ENCODE measurements at places on chromosomes 2 and 18.

- peak; percentile 39 for DNase-seq
Measured at GRCh38 chr2:23384551-23385343, at the start of gene KLHL29. Gene KLHL29, plus strand, starts transcription at chr2:23385179. Its CDS starts 177,018 bp downstream, at chr2:23562197.

- DNase-seq = no peak
Measured at GRCh38 chr2:3169106-3169870, 208.3 kb downstream of the EIPR1 start.

DNA sequence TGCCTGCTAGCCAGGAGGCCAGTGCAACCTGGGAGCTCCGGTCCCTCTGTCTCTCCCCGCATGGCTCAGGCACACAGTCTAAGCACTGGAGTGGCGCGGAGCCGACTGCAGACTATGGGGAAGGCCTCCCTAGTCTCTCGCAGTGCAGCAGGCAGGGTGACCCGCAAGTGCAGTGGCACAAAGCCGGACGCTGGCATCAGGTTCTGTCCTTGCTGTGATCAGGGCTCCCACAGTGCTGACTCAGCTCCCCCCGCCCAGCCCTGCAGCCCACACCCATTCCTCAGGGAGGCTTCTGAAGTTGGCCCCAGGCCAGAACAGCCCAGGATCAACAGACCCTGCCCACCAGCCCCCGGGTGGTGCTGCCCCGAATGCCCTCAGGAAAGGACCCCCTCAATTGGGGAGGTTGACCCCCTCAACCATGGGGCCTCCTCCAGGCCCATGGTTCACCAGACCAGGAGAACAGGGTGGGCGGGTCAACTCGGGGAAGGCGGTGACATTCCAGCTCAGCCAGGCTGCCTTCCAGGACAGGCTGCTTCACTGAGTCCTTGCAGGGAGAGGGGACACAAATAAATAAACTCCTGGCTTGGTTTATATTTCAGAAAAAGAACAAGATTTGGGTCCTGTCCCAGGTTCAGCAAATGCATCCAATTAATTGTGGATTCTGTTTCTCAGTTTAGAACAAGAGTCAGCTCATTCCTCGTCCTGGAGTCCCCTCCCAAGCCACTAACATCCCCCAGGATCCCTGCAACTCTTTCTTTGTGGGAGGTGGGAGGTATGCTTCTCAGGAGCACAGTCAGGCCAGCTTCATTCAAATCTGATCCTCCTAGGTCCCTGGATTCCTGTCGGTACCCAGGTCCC is 12.2 kb downstream of the BIN1 start:
- DNase-seq = no peak

GRCh38 chr2:26612034-26612433 is 29.1 kb downstream of the CIB4 start:
- DNase-seq = no peak

DNA sequence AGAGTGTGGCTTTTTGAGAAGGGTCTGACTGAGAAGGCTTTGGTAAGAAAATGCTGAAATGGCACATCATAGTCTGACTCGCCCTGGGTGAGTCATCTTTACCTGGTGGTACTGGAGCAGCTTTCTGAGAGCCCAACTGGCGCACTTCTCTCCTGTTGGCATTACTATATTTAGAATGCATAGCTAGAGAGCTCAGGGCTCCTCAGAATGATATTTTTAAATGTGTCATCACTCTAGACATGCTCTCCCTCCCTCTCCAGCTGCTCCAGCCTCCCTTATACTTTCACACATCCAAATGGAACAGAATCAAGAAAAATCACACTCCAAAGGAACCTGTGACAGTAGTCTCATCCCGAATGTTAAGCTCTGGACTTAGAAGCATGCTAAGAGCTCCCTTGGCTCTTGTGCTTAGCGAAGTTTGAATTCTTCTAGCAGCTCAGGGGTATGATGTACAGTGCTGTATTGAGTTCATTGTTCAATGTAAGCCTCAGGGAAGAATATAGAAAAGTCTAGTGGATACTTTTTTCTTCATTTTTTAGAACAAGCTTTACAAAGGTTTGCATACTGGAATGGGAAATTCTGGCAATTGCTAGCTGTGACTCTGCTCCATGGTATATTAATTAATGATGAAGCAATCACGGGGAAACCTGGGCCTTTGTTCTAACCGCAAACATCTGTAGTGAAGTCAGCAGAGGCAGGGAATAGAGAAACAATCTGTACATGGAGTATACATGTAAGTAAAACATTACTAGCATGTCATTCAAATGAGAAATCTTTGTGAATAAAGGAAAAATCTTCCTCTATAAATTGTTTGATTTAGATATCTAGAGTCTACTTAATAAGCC is 751.2 kb upstream of the NRXN1 start:
- DNase-seq = peak; percentile 42

DNA sequence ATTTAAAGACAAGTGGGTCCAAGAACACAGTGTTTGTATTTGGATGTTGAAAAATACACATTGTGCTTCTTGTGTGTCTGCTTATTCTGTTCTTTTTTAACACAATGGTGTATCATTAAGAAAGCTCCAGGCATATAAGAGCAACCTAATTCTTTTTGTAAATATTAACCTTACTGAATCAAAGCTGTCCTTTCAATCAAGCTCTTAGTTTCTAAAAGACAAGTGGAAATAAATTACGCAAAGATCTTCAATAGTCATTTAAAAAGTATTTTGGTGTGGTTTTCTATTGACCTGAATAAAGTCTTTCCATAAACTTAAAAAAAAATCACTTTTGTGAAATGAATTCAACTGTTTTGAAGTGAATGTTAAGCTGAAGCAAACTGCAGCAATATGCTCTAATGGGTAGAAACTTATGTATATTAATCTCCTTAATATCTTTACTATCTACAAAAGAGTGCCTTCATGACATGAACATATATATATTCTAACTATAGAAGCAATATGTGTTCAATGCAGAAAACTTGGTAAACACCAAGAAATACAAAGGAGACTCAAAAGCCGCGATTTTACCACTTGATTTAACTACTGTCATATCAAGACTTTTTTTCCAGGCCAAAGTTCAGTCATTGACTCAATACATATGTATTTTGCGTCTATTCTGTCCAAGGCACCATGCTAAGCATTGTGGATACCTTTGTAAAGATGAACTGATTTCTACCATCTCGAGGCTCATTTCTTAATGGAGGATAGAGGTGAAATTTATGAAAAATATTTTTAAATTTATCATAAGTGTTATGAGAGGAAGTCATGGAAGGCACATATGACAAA is 97.7 kb downstream of the ARHGAP15 start:
- DNase-seq = no peak

DNA sequence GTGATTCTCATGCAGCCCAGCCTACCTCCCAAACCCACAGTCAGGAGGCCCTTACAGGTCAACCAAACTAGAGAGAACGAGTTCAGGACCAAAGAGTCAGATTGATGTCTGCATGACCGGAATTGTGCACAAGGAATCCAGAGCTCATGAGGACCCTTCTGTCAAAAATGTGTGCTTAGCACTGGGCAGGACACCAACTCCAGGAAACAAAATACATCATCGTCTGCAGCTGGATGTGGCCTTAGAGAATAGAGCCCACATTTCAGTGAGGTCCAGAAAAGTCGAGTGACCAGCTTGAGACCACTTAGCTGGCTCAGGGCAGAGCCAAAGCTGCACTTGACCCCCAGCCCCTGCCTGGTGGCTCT is 3.2 kb downstream of the TNS1 start:
- no peak for DNase-seq

DNA sequence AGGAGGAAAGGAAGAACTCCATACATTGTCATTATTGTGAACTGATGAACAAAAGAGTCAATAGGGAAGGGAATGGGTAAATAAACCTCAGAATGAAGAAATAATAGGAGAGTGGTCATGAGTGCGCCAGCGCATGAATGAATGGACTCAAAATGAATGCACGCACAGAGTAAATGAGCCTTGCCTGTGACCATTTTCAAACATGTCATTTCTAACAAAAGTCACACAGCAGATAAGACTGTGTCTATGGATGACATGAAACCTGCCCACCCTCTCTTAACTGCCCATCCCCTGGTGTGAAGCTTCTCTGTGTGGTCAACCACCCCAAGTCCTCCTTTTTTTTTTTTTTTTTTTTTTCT is 121.1 kb upstream of the TEX51 start:
- no peak for DNase-seq

- DNase-seq = no peak
Measured at GRCh38 chr18:57819671-57820460, 16.8 kb upstream of the ATP8B1 start.

DNA sequence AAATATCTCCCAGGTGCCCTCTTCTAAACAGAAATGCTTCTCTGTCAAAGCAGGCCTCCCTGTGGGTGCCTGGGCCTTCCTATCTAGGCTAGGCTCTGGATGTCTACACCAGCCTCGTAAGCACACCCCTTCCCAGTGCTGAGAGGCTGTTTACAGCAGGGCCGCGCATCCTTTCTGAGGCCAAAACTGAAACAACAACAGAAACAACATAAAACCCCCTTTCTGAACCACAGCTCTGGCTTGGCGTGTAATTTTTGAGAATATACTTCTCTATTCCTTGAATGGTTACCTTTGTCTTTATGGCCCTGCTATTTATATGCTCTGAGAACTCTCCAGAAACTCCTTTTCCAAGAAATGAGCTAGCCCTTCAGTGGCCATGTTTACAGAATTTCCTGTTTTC is 118.4 kb downstream of the BCL2L11 start:
- DNase-seq = no peak

GRCh38 chr18:58645398-58645797 is 16.5 kb upstream of the ALPK2 start:
- DNase-seq = no peak

DNA sequence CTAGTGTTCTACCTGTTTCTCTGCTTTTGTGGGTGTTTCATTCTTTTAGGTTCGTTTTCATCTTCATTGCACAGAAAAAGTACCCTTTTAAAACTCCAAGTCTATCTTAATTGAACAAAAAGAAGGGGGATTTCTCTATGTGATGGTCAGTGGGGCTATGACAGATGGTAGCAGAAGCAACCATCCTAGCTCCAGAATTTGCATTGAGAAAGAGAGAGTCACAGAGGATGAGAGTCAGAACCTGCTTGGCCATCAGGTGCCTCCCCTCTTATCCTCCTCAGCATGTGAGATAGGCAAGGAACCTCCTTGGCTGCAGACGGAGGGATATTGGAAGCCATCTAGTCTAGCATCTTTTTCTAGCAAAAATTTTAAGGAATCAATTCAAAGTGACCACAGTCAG is 398.0 kb upstream of the DCC start:
- no peak for DNase-seq

- DNase-seq = peak; percentile 1
Measured at GRCh38 chr18:31658670-31659575, 25.5 kb downstream of the B4GALT6 start.

- DNase-seq = no peak
Measured at GRCh38 chr2:160667811-160668210, 174.2 kb upstream of the RBMS1 start.

DNA sequence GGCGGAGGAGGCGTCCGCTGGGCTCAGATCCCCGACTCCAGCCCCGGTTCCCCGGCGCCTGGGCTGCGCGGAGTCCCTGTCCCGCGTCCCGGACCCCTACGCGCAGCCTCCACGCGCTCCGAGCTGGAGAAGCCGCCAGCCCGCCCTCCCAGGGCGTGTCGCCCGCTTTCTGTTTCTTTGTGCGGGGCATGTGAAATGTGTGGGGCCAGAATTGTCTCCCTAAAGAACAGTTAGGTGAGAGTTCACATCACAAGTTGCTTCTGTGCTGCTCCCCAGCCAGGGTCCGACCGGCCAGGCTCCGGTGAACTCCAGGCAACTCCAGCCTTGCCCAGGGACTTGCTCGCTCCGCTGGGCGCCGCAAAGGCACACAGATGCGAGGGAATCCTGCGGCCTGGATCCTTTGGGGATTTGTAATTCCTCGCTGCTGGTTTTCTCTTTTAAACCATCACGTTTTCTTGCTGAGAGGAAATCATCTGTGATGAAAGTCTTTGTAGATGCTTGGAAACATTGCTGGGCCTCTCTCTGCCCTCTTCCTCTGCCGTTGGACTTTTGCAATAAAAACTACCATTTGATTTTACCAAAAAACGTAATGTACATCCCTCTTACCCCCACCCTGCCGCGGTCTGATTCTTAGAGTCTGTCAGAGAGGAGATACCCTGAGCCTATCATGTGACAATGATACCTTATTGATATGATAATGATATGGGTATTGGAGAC is 631 bp downstream of the GYPC start:
- no peak for DNase-seq

DNA sequence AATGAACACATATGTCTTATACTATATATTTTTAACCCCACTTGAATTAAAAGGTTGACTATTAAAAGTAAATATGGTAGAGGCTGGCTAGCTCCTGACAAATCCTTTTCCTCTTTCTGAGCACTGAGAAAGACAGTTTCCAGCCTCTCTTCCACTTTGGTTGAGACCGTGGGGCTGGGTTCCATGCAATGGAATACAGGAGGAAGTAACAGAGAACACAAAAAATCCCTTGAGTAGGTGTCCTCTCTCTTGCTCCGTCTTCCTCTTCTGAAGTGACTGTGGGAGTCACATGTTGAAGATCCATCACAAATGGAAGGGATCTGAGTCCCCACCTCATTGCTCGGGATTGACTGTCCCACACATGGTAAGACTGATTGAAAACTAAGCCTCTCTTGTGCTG is 36.6 kb upstream of the SIGLEC15 start:
- DNase-seq = no peak

- no peak for DNase-seq
Measured at GRCh38 chr2:73033142-73033765, 38.3 kb downstream of the SFXN5 start.

- no peak for DNase-seq
Measured at GRCh38 chr2:86048888-86049287, 56.8 kb downstream of the POLR1A start.

DNA sequence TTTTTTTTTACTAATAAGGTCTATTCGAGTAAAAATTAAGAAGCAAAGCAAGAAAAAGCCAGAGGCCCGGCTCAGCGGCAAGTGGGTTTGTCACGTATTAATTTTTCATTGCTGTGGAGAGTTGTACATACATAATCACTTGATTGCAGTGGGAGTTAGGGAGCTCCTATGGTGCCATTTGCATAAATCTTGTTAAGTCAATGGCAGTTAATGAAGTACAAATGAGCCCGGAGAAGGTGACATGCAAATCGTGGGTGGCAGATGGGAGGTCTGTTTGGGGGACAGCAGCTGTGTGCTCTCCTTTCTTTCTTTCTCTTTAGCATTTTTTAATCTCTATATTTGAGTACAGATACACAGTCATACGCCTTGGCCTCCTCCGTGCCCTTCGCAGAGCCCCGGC is 317.0 kb downstream of the AGAP1 start:
- DNase-seq = no peak

- DNase-seq = no peak
Measured at GRCh38 chr2:65789923-65790675, 357.7 kb upstream of the SPRED2 start.
